ENCODE measurements at places on chromosomes 2 and 18. TPM values are rescaled to one million over a fixed set of nuclear protein-coding genes. Genes with fewer than 3 reads are reported as not detected.

ERMN gene
- total RNA-seq = not detected

CRYBA2 gene
- not detected for total RNA-seq

POTEI gene
- total RNA-seq = 1.2 TPM

PJVK gene
- total RNA-seq = 2.6 TPM

DTNA gene
- total RNA-seq = 9.6 TPM

CFAP221 gene
- total RNA-seq = 0.96 TPM

CD207 gene
- total RNA-seq = not detected

ZAP70 gene
- 0.91 TPM for total RNA-seq

ZNF385B gene
- 9.3 TPM for total RNA-seq

FBXO11 gene
- 60.2 TPM for total RNA-seq

SULT1C4 gene
- total RNA-seq = not detected

CNGA3 gene
- not detected for total RNA-seq

GKN1 gene
- not detected for total RNA-seq

Data from HCT116 (cell line).